Right lobe of liver (tissue), 6 donors: ENCODE measurements at places on chromosomes 13 and 19. TPM values are rescaled to one million over a fixed set of nuclear protein-coding genes. Genes with fewer than 3 reads are reported as not detected.
A peak's percentile ranks its signal among the peaks of the same experiment; 100 is the strongest.

GRCh38 chr19:39870171-39870971 is 24.2 kb upstream of the FBL start:
- no peak for DNase-seq

Gene ZNF430
- 1.6 TPM for total RNA-seq

DNA sequence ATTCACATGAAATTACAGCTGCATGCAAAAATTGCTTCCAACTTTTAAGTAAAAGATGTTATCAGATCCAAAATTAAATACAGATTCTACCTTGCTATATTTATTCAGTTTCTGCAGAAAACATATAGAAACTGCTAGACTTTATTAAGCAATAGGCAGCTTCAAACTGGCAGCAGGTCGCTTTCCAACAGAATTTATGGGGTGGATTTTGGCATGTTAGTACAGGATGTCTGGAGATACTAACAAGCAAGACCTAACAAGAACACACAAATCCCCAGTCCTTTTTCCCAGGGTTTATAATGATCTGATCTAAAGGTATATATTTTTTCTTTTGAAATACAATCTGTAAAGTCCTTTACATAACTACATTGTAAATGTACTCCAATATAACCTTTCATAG is 27.5 kb downstream of the TBC1D4 start:
- DNase-seq = no peak

DNA sequence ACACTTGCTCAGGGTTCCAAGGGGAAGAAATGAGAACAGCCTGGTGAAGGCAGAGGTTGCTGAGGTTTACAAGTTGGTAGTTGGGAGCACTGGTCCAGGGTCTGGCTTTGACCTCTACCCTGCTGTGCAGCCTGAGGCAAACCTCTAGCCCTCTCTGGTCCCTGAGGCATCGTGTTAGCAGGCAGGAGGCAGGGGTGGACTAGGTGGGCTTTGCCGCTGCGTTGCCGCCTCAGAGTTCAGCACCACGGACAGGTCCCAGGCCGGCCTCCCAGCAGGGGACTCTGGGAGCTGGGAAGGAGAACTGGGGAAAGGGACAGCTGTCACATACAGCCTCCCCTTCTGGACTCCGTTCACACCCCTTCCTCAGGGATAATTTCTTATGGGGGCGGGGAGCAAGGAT is 3.1 kb downstream of the NCAN start:
- DNase-seq = no peak

Gene CPB2
- total RNA-seq = 519 TPM

- no peak for DNase-seq
Measured at GRCh38 chr13:39670445-39670844, 15.0 kb downstream of the COG6 start.

Gene SLC25A41
- total RNA-seq = not detected

DNA sequence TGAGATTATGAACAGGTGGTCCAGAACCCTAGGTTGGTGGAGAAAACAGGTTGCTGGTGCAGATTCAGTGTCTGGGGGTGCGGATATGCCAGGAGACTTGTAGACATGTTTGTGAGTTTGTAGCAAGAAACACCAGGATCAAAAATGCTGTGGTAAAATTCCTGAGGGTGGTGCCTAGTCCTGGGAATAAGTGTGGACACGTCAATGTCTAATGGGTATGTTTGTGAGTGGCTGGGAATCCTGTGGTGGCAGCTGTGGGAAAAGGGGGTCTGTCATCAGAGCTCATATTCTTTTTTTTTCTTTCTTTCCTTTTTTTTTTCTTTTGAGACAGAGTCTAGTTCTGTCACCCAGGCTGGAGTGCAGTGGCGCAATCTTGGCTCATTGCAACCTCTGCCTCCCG is 7.2 kb downstream of the ZNF708 start:
- DNase-seq = no peak

Gene MBD3L3
- total RNA-seq = not detected

DNA sequence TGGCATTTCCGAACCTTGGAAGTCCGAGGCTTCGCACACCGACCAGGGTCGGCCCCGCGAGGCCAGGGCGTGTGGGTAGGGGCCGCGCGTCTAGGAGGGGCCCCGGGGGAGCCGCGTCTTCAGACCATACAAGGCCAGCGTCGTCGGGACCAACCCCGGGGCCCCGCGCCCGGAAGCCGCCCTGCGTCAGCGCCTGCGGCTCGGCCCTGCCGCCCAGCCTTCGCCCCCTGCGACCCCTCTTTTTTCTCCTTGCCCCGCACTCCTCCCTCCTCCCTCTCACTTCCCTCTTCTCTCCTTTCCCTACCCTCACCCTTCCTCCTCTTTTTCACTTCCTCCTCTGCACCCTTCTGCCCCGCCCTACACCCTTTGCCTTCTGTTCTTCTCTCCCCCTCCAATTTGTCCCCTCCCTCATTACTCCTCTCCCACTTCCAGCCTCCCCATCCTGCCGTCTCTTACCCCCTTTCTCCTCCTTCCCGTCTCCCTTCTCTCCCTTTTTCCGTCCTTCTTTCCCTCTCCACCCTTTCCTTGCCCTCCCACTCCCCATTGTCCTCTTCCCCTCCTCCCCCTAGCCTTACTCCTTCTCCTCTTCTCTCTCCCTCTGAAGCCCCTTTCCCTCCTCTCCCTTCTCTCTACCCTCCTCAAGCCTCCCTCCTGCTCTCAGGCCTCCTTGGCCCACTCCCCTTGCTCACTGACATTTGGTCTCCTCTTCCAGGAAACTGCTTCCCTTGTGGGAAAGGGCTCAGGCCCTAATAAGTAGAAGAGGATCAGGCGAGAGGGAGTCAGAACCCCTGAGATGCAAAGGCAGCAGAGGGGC is 2.2 kb upstream of the PLEKHG2 start:
- peak; percentile 83 for DNase-seq

Gene DUXA
- total RNA-seq = not detected

GRCh38 chr19:14070268-14071050 is 2.1 kb upstream of the MISP3 start:
- no peak for DNase-seq

GRCh38 chr19:23993440-23993839 is 78.8 kb downstream of the ZNF726 start:
- no peak for DNase-seq

DNA sequence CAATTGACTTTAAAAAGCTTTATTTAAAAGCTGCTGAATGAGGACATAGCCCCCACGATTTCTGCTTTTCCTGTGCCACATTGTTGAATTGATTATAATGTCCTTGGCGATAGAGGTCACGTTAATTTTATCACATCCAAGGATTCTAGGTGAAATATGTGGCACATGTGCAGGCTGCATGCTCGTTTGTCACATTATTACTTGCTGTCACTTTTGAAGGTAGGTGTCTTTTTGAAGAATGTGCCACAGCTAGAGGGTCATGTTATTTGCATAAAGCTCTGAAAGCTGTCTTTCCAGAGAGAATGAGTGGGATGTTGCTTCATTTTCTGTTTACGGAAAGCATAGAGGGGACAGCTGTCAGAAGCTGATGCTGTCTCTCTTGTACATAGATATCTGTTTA is 927.6 kb upstream of the ATXN8OS start:
- no peak for DNase-seq

Gene ZNF420
- total RNA-seq = 3.4 TPM

Gene GDF15
- total RNA-seq = 88.6 TPM

- DNase-seq = no peak
Measured at GRCh38 chr13:30450066-30450465, 15.7 kb downstream of the HMGB1 start.

GRCh38 chr13:37476874-37477273 is 121.7 kb downstream of the POSTN start:
- no peak for DNase-seq

Gene FUT2
- not detected for total RNA-seq

DNA sequence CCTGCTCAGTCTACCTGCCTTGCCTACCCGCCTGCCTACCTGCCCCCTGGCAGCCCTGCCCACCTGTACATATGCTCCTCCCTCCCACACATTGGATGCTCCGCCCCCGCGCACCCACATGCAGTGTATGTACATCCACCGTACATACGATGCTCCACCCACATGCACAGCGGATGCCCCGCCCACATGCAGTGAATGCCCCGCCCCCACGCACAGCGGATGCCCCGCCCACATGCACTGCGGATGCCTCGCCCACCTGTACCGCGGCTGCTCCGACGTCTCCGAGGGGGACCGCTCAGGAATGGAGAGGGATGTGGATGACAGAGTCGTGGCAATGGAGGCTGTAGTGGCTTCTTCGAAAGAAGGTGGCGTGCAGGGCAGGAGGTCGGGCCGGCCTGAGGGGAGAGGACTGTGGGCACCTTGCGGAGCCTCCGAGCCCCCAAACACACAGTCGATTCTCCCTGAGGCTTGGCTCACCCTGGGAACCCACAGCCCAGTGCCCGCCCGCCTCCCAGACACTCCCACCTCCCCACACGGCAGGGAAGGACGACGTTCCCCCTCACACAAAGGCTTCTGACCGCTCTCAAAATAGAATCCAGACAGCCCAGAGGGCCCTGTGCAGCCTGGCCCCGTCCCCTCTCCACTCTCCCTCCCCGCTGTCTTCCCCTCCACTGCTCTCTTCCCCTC is 16.5 kb upstream of the CACTIN start:
- no peak for DNase-seq

DNA sequence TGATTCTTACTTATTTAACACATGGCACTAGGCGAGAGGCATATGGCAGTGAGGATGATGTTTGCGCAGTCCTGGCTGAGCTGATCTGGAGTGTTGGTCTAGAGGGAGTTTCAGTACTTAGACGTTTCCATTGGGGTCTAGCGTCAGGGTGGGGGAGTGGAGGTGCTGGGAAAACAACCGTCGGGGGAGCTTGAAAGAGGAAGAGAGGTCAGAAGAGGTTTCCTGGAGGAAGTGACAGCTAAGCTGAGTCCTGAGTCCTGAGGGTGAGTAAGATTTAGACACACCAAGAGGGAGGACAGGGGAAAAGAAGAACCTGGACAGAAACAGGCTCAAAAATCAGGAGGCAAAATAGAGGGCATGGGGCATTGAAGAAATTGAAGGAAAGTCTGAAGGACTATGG is 81.4 kb downstream of the ALOX5AP start:
- no peak for DNase-seq

GRCh38 chr13:49319551-49319950 is 71.8 kb downstream of the CDADC1 start:
- no peak for DNase-seq

Gene CEACAM19
- 4.7 TPM for total RNA-seq
